Posterior vena cava (tissue), 2 donors: ENCODE measurements at places on chromosomes 7 and 10.
A peak's percentile ranks its signal among the peaks of the same experiment; 100 is the strongest.

DNA sequence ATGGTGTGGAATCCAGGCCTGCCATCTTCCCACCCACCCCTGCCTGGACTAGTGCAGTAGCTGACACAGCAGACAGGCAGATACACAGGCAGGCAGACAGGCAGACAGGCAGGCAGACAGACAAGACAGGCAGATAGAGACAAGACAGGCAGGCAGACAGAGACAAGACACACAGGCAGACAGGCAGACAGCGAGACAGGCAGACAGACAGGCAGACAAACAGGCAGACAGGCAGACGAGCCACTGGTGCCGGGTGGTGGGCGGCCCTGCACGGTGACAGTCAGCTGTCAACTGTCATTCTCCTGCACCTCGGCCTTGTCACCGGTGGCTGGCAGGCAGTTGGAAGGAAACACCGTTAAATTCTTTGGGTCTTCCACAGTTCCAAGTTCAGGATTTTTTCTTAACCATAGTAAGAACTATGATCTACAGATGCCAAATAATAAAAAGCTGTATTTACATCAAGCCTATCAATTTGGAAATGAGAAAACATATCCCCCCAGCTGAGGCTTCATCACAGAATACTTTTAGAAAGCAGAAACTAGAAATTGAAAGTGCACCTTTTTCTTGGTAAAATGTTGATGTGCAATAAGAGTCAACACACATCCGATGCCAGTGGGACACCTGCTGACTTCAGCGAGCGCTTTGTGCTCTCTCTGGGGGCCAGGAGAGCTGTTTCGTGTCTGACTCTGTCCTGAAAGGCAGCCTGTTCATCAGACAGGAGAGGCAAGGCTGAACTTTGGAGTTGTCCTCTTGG is 250.4 kb downstream of the DNAJB6 start:
- DNase-seq = peak; percentile 57

GRCh38 chr10:78335371-78335690 is 301.7 kb downstream of the RPS24 start:
- DNase-seq = no peak

GRCh38 chr10:24223341-24223740 is 14.4 kb downstream of the KIAA1217 start:
- DNase-seq = no peak

DNA sequence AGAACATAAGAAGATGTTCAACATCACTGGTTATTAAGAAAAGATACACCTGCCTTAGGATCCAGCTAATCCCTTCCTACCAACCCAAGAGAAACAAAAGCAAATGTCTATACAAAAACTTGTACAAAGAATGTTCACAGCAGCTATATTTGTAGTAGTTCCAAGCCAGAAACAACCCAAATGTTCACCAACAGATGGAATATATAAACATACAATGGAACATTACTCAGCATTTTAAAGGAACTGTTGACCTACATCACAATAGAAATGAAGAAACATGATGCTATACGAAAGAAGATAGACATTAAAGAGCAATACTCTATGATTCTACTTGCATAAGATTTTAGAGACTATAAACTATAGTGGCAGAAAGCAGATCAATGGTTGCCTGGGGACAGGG is 149.4 kb downstream of the ZNF438 start:
- no peak for DNase-seq

DNA sequence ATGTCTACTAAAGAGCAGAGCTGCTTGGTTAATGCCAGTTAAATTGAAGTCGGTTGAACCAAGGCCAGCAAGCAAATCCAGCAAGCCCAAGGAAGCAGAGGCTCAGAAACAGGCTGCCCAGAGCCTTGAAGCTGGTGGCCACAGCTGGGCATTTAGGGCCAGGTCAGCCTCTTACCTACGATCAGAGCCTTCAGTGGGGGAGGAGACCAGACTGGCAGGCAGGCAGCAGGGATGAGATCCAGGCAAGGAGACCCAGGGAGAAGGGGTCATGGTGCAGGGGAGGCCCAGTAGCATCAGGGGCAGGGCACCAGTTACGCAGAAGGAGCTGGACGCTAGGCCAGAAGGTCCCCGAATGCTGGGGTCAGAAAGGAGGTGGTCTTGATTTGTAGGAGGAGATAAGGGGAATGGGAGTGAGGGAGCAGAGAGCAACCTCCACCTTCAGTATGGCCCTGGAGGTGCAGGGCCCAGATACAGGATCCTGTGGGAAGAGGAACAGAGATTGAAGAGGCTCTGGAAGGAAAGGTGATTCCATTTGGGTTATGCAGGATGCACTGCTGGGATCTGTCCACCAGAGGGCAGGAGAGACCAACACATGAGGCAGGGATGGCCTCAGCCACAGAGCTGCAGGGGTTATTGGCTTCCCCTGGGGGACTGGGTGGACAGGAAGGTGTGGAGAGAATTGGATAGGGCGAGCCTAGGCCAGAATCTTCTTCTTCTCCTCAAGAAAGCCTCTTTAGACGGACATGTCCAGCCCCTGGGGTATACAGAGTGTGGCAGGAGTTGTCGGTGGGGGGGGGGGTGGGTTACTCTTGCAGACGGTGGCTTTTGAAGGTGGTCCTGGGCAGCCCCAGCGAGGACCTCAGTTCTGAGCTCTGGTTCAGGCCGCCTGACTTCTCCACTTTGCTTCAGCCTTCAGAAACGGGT is 132.6 kb upstream of the PODXL start:
- DNase-seq = no peak

- no peak for DNase-seq
Measured at GRCh38 chr7:116652793-116653192, 19.2 kb upstream of the MET start.

DNA sequence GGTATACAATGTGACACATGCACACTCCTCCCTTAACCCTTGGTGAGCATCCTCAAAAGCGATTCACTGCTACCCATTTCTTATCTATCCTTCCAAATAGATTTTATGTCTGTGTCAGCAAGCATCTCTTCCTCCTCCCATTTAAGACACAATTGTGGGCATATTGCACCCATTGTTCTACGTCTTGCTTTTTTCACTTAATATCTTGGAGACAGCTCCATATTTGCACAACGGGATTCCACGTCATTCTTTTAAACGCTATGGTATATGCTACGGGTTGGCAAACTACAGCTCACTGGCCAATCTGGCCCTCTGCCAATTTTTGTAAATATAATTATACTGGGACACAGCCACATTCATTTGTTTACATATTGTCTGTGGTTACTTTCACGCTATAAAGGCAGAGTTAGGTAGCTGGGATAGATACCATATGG is 88.6 kb downstream of the RNF216 start:
- no peak for DNase-seq

DNA sequence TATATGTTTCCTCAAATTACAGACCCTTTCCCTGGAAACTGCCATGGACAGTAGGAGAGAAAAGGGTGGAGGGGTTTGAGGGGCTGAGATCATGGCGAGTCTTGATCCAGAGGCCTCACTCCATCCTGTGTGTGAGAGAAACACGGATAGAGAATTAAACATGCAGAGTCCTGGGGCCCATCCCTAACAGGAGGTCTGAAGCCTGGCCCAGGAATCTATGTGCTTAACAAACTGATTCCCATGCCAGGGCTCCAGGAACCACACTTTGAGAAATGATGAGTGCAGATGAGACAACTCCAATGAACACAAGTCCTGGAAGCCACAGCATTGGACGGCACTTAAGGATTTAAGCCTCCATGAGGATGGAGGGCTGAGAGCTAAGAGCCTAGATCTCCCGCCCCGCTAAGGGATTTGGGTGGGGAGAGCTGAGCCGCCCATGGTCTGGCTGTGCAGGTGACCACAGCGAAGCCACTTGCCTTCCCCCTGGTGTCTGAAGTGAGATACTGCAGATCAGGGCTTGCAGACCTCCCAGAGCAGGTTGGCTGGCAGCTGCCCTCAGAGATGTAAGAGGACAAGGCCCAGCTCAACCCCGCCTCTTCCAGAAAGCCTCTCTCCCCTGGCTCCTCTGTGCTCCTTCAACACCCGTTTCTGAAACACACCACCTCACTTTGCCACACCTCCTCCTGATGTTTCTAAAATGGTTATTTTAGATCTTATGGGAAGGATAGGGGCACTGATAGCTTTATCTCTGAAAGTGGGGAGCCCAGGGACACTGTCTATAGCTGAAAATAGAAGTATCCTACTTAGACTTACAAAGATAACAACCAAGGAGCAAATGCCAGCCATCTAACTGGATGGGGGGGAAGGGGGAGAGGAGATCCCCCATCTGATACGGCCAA is 24.8 kb upstream of the EIF5AL1 start:
- DNase-seq = peak; percentile 84

DNA sequence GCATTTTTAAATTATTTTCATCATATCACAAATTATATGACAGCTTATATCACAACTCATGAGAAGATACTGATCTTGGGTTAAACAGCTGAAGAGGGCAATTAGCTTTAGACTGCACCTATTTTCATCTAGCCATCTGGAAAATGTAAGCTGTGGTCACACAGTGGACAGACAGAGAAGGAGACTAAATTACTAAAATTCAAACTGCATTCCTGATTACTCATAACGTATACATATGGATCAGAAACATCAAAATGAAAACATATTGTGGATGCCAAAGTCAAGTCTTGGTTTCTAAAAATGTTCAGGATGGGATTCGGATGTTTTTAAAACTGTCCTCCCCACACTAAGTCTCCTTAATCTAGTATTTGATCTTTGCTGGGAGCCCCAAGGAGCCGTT is 6.6 kb downstream of the BBIP1 start:
- no peak for DNase-seq

DNA sequence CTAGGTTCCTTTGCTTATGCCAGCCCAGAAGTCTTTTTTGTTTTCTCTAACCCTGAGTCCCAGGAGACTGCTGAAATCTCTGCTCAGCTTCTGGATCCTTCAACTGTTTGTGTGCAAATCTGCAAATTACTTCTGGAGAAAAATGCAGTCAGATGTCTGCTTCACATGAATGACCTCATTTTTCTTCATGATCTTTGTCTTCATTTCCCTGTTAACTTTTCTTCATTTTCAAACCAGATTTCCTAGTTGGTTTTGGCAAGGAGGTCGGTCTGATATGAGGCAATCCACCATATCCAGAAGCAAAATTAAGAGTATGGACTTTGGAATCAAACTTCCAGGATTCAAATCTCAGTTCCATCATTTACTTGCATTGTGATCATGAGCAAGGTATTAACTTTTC is 66.8 kb downstream of the ZNF503 start:
- no peak for DNase-seq

DNA sequence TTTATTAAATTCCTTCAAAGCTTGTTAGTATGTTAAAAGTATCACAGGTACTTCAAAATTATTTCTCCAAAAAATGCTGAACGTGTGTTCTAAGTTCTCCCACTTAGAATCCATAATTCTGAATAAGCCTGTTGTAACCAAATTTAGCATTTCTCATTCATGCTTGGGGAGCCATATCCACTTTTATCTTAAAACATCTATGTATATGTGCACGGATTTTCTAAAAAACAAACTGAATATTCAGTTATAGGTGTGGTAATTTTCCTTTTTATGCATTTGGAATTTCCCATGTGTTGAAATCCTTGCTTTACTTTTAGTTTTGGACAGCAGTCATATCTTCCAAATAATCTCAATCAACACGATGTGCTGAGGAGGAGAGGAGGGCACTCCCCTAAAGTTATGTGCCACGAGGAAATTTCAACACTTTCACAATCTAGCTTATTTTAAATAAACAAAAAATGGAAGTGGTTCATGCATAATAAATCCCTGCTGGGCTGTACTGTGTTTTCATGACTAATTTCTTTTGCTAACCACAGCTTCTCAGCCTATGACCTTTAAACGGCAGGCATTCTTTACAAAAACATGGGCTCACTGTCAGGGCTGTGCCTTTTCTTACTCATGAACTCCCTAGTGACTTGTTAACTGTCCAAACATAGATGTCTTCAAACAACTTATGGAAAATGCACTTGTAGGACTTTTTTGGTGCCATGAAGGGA is 380.3 kb upstream of the SEMA3C start:
- DNase-seq = no peak

DNA sequence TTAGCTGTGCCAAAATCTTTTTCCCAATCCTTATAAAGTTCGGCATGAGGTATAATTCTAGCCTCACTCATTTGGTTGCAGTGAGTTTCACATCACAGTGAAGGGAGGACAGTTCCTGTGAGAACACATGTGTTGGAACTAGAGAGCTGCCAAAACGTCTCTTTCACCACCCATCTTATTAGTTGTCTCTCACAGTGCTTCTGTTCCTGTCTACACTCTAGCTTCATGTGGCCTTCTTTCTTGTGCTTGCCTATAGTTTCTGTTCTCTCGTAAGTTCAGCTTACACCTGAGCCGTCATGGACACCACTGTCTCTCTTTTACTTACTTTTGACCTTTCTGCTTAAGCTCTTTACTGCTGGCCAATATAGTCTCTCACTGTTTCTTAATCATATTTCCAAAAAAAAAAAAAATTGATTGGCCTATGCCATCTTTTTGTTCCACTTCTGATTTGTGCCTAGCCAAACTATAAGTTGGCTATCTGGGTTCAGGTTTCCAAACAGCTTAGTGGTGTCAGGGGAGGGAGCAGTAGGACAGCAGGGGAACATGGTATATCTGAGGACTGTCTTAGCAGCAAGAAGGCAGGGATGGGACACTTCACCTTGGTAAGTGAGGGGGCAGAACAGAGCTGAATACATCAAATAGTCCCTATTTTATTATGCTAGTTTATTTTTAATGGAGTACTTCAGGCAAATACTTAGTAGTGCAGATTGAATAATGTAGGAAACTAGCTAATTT is 38.0 kb downstream of the ZNRF2 start:
- no peak for DNase-seq

GRCh38 chr10:110426294-110427181 is 71.2 kb upstream of the DUSP5 start:
- peak; percentile 82 for DNase-seq

GRCh38 chr10:105207476-105207995 is 566.4 kb downstream of the SORCS3 start:
- no peak for DNase-seq

GRCh38 chr10:62815381-62816075 is 638 bp downstream of the EGR2 start:
- peak; percentile 84 for DNase-seq

GRCh38 chr10:91105269-91105668 is 115.2 kb upstream of the PCGF5 start:
- DNase-seq = no peak

DNA sequence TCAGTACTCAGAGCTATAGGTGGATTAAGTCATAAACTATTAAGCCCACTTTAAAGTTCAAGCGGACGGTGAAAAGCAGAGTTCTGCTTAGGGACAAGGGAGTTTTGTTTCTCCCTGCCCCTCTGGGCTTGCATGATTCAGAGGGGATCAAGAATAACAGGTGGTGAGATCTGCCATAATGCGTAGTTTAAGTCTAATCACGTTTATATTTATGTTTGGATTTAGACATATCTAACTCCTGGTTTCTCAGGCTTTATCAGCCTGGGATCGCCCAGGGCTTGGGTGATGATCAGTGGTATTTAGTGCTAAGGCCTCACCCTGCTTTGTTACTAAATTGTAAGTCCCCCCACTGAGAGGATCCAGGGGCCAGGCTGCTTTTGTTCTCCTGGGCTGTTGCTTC is 335.4 kb upstream of the NRP1 start:
- no peak for DNase-seq

GRCh38 chr7:116618338-116619128 is 53.5 kb upstream of the MET start:
- DNase-seq = no peak
